ENCODE measurements at places on chromosomes 4 and X.

GRCh38 chr4:59553063-59553720, 1646.9 kb upstream of the ADGRL3 start:
- no peak for DNase-seq

GRCh38 chr4:76767983-76768382, 130.0 kb downstream of the SOWAHB start:
- DNase-seq, result no peak

DNA sequence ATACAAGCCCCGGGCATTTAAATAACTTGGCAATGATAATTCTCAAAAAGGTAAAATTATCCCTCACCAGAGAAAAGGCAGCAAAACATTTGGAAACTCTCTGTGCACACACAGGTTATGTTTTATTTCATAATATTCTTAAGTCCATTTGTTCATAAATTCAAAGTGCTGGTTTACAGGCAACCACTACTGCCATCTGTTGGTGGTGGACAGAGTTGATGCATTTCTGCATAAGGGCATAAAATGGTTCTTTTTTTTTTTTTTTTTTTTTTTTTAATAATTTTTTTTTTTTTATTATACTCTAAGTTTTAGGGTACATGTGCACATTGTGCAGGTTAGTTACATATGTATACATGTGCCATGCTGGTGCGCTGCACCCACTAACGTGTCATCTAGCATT, 31.5 kb upstream of the IL21 start:
- no peak for DNase-seq

GRCh38 chrX:96722781-96723180, 38.1 kb downstream of the DIAPH2 start:
- DNase-seq, result no peak

GRCh38 chr4:1412376-1413203, 6.3 kb upstream of the NKX1-1 start:
- no peak for DNase-seq
